ENCODE measurements at places on chromosomes 6 and 20.

DNA sequence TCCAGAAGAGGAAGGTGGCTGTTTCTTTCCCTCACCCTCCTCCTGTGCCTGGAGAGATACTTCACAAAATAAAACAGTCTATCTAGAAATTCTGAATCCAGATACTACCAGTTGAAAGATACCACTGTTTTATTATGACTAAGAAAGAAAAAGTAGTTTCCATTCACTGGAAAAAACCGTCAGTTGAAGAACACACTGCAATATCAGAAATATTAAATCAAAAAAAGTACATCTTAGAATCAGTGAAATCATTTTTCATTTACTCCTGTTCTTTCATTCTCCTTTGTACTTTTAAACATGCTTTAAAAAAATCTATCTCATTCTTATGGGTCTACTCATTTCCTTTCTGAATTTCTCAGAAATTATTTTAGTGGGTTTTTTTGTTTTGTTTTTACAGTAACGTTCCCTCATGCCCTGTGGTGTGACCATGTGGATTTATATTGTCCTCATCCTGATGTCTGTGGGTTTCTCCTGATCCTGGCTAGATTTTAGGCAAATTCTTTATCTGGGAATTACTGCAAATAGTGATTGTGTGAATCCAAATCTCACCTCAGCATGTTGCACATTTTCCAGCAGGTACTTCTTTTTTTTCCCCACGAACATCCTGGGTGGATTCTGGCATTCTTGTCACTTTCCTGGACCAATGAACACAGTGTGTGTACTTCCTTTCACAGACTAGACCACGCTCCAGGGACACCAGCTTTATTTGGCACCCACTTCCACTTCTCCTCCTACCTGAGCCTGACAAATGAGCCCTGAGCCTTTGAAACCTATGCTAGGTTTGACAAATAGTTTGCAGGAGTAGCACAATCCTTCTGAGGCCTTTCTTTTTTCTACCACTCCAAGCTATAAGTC is 114.0 kb upstream of the LAMP5 start:
- no peak for DNase-seq

DNA sequence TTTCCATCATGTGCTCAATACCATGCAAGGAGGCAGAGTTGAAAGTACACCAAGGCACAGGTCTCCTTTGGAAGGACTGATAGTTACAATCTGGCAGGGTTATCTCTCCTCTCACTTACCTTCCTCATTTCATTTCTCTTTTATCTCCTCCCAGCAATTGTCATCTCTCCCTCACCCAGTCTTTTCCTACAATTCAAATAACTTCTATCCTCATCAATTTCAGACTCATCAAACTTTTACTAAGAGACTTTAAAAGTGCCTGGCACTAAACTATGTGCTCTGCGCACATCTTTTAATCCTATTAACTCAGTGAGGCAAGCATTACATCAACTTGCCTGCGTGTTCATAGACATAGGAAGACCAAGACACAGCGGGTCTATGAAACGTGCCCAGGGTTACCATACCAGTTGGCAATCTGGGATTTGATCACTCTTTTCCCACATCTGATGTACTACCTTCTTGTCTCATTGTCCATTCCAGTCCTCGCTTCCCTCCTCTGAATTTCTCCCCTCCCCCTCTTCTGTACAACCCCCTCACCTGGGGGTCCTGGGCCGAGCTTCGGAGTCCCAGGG is 1.2 kb downstream of the VARS1 start:
- DNase-seq = no peak

- no peak for DNase-seq
Measured at GRCh38 chr6:158110986-158111385, 57.1 kb downstream of the SERAC1 start.

DNA sequence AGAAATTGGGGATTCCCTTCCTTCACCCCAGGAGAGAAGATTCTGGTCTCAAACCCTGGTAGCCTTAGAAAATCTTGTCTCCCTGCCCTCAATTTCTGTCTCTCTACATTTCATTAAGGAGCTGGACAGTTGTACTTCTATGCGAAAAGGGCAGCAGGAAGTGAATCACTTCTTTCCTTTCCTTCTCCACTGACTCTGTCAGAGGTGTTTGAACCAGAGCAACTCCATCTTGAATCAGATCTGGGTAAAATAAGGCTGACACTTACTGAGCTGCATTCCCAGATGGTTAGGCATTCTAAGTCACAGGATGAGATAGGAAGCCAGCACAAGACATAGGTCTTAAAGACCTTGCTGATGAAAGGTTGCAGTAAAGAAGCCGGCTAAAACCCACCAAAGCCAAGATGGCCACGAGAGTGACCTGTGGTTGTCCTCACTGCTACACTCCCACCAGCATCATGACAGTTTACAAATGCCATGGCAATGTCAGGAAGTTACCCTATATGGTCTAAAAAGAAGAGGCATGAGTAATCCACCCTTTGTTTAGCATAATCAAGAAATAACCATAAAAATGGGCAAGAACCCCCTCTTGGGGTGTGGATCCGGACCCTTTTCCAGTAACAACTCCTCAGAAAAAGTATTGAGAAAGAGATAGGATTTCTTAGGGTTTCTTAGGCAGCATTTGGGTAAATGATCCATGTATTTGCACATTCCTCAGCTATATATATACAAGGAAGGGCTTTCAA is 95.8 kb upstream of the PLCB4 start:
- DNase-seq = no peak

- DNase-seq = no peak
Measured at GRCh38 chr6:13097454-13097853, 230.9 kb downstream of the TBC1D7 start.

- DNase-seq = no peak
Measured at GRCh38 chr6:5325173-5325572, 63.9 kb downstream of the FARS2 start.

GRCh38 chr6:19839237-19839546 is 2.0 kb downstream of the ID4 start:
- no peak for DNase-seq

- DNase-seq = no peak
Measured at GRCh38 chr6:47464052-47464451, 13.5 kb upstream of the CD2AP start.

- no peak for DNase-seq
Measured at GRCh38 chr20:62788607-62789006, 7.7 kb upstream of the MRGBP start.

- no peak for DNase-seq
Measured at GRCh38 chr20:55592866-55593265, 412.5 kb downstream of the CBLN4 start.

GRCh38 chr6:157054531-157054979 is 268.8 kb downstream of the TMEM242 start:
- no peak for DNase-seq
